ENCODE measurements at places on chromosomes 12 and 14.

DNA sequence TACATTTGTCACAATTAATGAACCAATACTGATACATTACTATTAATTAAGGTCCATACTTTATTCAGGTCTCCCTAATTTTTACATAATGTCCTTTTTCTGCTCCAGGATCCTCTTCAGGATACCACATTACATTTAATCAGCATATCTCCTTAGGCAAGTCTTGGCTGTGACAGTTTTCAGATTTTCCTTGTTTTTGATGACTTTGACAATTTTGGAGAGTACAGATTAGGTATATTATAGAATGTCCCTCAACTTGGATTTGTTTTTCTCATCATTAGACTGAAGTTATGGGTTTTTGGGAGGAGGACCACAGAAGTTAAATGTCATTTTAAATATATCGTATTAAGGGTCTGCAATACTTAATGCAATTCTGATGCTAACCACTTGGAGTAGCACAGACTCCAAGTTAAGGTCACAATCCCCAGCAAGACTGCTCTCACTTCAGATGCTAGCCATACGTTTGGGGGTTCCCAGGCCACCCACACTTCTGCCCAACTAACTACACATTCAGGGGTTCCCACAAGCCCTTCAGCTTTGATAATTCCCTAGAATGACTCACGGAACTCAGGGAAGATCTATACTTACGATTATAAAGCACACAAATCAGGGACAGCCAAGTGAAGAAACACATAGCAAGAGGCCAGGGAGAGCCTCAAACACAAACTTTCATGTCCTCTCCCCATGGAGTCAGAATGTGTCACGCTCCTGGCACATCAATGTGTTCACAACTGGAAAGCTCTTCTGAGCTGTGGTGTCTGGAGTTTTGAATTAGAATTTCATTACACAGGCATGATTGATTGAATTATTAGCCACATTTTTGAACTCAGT is 17.0 kb upstream of the NUBPL start:
- DNase-seq, result no peak

- no peak for DNase-seq
Measured at GRCh38 chr14:76867516-76868453, 41.6 kb downstream of the LRRC74A start.

GRCh38 chr12:57130941-57131340 is 2.7 kb downstream of the LRP1 start:
- no peak for DNase-seq

- no peak for DNase-seq
Measured at GRCh38 chr12:123401753-123402683, 18.1 kb downstream of the KMT5A start.

DNA sequence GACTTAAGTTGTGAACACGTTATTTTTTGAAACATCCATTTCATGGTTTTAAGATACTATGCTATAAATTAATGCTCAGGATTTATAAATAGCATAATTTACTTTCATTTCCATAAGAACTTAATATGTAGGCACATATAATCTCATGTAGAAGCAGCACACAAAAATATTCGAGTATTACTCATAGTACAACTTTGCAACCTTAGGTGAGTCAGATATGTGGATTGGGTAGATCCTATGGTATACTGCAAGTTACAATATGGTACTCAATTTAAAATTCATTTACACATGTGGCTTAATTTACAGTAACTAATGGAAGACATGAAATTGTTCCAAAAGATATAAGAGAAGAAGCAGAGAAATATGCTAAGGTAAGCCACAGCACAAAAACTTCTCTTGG is 26.0 kb downstream of the PSMA3 start:
- DNase-seq, result no peak

DNA sequence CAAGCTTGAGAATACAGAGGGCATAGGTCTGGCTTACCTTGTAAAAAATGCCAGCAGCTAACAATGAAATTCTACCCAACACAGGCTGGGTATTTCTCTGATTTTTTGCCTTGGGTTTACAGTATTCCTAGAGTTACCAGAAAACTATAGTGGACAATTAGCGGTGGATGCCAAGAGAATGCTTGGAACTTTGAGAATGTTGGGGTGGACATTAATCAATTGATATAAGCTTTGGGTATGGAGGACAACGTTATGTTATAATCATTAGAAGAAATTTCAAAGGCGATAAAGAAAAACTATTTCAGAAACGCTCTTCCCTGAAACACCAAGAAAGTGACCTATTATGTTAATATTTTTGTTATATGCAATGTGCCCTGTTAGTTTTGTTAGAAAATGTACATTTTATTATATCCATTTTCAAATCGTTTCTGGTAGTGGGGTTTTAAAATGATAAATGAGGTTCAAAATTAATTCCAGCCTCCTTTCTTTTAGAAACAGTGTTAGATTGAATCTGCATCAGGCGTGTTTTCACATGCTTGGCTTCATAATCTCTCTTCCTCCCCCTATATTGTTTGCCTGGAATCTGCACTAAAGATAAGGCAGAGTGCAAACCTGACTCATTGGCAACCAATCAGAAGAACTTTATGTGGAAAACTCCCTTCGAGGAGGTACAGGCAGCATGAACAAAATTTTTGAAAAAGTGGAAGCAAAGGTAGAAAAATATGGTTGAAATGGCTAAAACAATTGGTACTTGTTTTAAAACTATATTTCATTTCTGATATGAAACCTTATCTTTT is 1.4 kb upstream of the PTPRQ start:
- DNase-seq, result no peak

GRCh38 chr14:82587226-82587625 is 1053.6 kb upstream of the SEL1L start:
- no peak for DNase-seq

DNA sequence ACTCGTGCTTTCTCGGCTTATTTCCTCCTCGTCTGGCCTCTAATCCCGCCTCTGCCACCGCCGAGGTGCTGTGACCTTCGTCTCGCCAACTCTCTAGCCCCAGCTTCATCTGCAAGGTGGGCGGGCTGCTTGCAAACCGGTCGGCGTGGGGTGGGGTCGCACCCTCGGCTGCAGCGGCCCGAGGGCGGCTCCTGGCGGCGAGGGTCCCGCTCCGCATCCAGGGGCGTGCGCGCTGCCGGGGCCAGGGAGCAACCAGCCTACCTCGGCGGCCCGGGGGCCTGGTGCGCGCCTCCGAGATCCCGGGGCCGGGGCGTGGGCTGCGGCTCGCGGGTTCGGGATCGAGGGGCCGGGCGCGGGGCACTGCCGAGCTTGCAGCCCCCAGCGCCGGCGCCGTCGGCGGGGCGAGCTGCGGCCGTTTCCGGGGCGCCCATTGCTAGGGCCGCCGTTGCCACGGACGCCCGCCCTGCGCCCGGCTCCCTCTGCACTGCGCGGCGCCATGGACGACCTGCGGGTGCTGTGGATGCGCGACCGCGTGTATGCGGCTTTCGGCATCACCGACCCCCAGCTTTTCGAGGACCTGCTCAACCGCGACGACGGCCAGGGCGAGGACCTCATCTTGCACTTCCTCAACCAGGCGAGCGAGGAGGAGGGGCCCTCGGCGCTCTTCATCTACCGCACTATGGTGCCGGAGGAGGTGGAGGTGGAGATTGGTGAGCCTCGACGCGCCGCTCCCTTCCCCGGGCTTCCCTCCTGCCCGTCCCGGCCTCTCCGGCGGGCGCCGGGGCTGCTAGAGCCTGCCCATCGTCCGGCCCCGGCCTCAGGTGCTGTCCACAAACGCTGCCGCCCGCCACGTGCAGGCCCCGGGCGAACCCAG is at the start of gene DNAH10:
Gene DNAH10 (plus strand): TSS at position 461 of the 874 bp plus-strand sequence. CDS start 36 bp downstream, at position 497.
- no peak for DNase-seq

- DNase-seq, result no peak
Measured at GRCh38 chr12:80068173-80068572, 31.2 kb upstream of the OTOGL start.

GRCh38 chr14:22554498-22555383 is 34.3 kb downstream of the DAD1 start:
- DNase-seq, result no peak

DNA sequence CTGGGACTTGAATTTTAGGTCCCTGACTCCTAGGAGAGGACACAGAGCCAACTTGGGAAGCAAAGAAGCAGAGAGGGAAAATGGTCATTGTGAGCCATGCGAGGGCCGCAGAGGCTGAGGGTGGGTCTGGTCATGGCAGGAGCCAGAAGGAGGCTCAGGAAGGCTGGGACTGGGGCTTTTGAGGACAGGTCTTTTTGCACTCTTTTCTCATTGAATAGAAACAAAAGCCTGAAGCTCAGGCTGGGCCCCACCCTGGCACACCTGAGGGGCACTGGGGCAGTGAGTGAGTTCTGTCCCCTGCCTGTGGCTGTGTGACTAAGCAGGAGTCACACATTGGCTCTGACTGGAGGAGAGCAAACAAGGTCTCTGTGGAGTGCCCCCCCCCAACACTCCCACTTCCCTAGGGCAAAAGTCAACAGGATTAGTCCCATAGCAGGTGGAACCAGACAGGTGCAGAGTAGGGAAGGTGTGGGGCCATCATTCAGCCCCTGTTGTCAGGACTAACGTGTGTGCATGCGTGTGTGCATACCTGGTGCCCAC is 2.8 kb downstream of the KRT7 start:
- no peak for DNase-seq

DNA sequence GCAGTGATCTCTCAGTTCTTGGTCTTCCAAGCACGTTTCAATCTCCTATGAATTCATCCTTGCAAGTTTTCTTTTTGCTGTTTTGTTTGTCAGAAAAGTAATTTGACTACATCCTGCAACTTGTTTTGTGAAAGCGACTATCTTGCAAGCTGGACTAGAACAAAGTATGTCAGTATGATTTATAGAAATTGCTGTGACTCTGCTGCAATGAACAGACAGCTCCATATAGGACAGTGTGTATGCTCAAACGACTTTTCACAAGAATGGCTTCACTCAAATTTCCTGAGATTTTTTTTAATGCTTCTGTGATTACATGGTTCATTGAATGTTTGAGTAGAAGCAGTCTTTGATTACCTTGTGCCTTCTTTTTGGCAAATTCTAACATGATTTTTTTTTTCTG is 123.5 kb upstream of the TRHDE start:
- no peak for DNase-seq
